ENCODE measurements at places on chromosomes 7 and 10.

GRCh38 chr7:374706-375311, 84.8 kb downstream of the FOXL3 start:
- no peak for DNase-seq

- DNase-seq, result no peak
Observed at GRCh38 chr10:63224241-63224640, 91.1 kb downstream of the NRBF2 start.

DNA sequence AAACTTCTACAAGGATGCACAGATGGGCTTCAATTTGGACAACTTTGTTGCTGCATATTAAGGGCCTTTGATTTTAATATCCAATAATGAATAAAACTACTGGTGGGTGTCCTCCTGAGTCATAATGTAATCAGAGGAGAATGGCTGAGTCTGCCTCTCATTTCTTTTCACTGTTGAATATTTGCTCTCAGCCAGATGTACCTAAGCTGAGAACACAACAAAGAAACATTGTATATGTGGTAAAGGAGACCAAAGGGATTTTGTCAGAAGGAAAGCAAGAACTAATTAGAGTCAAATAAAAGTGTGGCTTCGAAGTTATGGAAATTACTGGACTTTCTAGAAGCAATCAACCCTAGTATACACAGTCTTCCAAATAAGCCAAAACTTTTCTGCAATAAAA, 131.0 kb upstream of the BET1 start:
- no peak for DNase-seq

DNA sequence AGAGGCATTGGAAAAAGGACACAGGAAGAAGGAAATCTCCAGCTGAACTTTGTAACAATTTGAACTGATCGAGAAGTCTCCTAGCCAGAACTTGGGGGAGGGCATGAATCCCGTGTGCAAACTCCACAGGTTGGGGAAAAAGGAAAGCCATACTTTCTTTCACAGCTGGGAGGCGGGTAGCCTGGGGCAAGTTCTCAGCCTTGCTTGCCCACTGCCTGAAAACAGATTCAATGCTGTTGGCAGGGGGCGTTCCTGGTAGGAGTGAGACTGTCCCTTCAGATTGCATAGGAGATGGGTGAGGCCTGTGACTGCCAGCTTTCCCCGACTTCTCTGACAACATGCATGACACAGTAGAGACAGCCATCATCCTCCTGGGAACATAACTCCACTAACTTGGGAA, 289.1 kb upstream of the PHF14 start:
- DNase-seq, result no peak

DNA sequence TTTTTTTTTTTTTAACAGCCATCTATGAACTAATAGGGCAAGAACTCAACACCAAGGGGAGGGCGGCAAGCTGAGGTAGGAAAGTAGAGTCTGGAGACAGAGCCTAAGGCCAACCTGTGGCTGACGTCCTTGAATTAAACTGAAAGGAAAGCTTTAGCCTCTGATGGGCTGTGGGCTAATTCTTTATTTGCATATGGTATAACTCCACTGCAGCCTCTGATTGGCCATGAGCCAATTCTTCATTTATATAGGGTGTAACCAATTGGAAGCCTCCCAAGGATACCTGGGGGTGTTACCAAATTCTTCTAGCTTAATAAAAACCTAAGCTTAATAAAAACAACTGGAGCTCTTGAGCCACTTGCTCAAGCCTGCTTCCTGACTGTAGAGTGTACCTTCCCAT, 10.3 kb downstream of the TYW1 start:
- no peak for DNase-seq

GRCh38 chr7:105068886-105069285, 54.9 kb downstream of the KMT2E start:
- no peak for DNase-seq

DNA sequence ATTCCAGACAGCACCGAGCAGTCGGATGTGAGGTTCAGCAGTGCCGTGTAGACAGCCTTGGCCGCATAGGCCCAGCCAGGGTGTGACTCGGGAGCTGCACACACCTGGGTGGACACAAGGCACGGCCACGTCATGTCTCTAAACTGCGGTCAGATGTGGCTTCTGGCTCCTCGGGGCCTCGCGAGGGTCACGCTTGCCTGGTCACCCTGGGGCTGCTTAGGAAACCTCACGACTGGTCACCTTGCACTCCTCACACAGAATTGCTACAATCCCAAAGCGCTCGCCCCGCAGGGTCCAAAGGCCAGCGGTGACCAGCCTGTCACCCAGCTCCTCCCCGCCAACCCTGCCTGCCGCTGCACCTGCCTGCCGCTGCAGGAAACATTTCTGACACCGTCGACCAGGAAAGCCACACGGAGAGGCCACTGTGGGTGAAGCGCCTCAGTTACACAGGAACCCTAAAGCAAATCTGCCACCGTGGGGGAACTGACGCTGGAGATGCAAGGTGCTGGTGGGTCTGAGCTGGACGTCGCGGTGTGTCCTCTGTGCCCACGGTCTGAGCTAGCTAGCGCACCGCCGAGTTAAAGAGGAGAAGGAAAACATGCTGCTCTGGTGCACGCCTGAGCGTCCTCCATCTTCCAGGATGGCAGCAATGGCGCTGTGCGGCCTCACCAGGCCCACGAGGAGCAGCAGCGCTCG, 5.0 kb downstream of the GPER1 start:
- DNase-seq, result no peak

Data from LNCaP clone FGC (cell line).